ENCODE measurements at places on chromosomes 3 and 15. TPM values are rescaled to one million over a fixed set of nuclear protein-coding genes. Genes with fewer than 3 reads are reported as not detected.

DNA sequence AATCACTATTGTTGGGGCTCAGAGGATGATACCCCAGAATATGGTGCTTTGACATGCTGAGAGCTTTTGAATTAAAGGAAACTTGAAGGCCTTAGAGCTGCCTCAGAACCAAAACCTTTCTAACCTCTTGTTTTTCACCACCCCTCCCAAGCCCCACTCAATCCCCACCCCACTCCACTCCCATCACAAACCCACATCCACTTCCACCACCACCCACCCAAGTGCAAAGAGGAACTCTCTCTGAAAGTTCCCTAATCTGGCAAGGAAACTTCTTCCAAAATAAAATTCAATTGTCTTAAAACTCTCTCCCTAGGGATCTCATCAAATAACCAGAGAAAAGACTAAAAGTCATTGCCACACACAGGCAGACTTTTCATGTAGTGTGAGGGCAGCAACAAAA is 301.2 kb upstream of the ARHGEF26 start:
- DNase-seq = no peak
- H3K4me1 ChIP-seq = no peaks in the 10 kb centered on the region
- H3K27me3 ChIP-seq = no peaks in the 10 kb centered on the region
- no peaks in the 10 kb centered on the region for H3K36me3 ChIP-seq
- no peak overlapping the region for H3K27ac ChIP-seq
- no peak overlapping the region for H3K4me3 ChIP-seq

The AADACL2 gene
- total RNA-seq = not detected

DNA sequence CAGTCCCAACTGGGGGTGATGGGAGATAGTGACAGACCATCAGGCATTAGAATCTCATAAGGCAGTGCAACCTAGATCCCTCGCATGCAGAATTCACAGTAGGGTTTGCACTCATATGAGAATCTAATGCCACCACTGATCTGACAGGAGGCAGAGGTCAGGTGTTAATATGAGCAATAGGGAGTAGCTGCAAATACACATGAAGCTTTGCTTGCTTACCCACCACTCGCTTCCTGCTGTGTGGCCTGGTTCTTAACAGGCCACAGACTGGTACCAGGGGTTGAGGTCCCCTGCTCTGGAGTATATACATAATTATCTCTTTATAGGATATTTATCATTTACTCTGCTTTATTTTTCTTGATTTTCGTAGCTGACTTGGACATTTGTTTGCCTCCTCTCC is 36.0 kb upstream of the ZMAT3 start:
- H3K27ac ChIP-seq = peak overlapping the region; percentile 55
- H3K27me3 ChIP-seq = no peaks in the 10 kb centered on the region
- no peak for DNase-seq
- H3K4me3 ChIP-seq = no peak overlapping the region
- no peaks in the 10 kb centered on the region for H3K36me3 ChIP-seq

- no peaks in the 10 kb centered on the region for H3K36me3 ChIP-seq
- H3K27me3 ChIP-seq = no peaks in the 10 kb centered on the region
- H3K27ac ChIP-seq = no peak overlapping the region
- no peaks in the 10 kb centered on the region for H3K4me1 ChIP-seq
- H3K4me3 ChIP-seq = no peak overlapping the region
Measured at GRCh38 chr15:94229591-94230369, 1.6 kb upstream of the MCTP2 start.

DNA sequence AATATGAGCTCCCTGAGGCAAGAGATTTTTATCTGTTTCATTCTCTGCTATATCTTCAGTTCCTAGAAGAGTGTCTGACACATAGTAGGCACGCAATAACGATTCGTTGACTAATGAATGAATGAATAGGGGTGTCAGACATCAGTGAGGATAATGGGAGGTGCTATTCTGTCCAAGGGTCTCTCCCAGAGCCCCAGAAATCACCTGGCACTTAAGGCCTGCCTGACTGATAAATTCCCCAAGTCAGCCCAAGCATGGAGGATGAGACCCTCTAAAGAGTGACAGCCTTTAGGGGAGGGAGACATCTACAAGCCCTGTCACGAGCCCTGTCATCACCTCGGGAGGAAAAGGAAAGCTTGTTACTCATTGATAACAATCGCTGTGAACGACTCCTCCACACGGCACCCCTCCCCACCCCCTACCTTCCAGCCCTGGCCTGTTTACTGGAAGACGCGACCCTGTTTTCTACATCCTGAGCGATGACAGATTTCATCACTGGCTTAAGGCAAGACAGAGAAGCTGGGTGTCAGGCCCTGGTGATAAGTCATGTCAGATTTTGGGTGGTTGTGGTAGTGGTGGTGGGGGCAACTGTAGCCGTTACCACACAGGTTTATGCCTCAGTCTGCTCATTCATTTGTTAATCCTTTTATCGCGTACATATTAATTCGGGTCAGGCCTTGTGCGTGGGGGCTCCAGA is 23.1 kb downstream of the BHLHE40 start:
- H3K4me3 ChIP-seq = no peak overlapping the region
- peaks cover 4% of the 10 kb centered on the region for H3K4me1 ChIP-seq
- H3K36me3 ChIP-seq = no peaks in the 10 kb centered on the region
- no peak overlapping the region for H3K27ac ChIP-seq

Data from osteoblast (primary cell).